NCI-H1694 (cell line): ENCODE measurements at places on chromosomes 3 and 15.

DNA sequence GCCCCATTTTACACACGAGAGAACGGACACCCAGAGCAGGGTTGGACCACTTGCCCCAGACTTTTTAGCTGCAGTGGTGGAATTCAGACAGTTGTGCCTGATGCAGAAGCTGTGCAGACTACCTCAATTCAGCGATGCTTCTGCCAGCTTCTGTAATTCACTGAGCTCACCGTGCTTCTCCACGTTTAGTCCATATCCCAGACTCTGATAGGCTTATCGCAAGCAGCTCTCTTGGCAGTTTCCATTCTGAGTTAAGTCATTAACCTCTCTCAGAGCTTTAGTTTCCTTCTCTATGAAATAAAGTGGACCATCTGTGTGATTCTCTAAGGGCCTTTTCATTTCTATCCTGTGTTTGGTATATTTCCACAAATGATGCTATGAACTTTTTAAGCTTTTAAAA lies 37.1 kb downstream of the ABHD17C start:
- DNase-seq, result no peak

GRCh38 chr3:143419611-143420010 lies 300.0 kb downstream of the CHST2 start:
- no peak for DNase-seq

DNA sequence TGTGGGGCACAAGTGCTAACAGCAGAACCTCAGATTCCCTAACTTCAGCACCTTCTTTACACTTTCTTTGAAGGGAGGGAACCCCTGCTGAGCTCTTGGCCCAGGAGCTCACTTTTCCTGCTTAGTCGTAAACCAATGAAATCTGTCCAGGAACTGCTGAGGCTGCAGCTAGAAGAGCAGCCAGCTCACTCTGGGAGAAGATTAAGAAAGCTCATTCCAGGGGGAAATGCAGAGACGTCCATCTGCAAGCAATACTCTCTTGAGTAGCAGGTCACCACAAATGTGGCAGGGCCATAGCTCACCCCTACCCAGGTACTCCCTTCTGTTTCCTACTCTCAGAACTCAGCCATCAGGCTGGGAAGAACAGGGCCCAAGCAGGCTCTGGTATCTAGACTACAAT lies 103.3 kb downstream of the WDR76 start:
- no peak for DNase-seq

DNA sequence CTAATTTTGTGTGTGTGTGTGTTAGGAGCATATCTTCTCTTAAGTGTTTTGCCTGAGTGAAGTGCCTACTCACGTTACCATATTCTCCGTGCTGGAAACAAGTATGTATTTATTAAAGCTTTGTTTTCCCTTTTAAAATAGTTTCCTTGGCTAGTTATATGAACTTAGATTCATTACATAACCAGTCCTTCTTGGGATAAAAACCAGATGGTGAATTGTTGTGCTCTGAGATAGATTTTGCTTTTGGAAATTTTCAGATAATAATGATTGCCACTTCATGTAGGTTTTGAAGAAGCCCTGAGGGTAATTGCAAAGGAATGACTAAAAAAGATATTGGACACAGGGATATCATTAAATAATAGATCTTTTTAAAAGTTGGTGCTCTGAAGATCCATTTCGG lies 390.2 kb upstream of the SGO1 start:
- no peak for DNase-seq

DNA sequence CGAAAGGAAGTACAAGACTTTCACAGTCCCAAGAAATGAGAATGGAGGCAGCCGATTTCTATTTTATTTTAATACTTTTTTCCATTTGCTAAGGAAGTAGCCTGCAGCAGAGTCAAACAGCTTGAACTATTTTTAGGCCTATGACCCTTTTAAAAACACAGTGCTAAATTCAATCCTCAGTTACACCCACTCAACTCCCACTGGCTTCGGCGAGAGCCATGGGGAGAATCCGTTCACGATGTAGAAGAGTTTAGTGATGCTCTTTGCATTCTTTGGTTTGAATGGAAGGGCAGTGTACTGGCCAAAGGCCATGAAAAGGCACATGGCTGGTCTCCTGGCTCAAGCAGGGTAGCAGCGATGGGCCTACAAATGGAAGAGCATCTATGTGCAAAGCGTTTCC lies 343.5 kb downstream of the FOXP1 start:
- no peak for DNase-seq

DNA sequence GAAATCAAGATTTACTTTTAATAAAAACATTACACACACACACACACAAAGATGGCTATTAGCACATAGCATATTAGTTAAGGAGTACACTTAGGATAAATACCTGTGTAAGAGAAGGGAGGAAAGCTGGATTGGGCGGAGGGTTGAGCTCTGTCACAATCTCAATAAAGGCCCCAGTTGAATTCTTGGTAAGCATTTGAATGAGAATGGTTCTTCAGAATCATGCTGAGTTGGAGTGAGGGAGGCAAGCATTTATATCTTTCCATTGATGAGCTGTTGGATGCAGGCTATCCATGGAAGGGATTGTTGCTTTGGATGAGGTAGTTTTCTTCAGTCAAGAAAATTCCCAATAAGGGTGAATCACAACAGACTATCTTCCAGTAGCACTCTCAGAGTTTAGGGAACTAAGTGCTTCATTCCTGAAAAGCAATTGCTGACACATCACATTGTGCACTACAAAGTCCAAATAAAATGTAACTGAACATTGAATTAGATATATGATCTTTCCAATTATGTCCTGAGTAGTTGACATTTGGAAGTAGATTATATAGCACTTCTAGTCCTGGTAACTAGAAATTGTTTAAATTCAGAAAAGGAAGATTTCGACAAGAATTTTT lies 95.7 kb downstream of the SUCNR1 start:
- DNase-seq, result no peak

DNA sequence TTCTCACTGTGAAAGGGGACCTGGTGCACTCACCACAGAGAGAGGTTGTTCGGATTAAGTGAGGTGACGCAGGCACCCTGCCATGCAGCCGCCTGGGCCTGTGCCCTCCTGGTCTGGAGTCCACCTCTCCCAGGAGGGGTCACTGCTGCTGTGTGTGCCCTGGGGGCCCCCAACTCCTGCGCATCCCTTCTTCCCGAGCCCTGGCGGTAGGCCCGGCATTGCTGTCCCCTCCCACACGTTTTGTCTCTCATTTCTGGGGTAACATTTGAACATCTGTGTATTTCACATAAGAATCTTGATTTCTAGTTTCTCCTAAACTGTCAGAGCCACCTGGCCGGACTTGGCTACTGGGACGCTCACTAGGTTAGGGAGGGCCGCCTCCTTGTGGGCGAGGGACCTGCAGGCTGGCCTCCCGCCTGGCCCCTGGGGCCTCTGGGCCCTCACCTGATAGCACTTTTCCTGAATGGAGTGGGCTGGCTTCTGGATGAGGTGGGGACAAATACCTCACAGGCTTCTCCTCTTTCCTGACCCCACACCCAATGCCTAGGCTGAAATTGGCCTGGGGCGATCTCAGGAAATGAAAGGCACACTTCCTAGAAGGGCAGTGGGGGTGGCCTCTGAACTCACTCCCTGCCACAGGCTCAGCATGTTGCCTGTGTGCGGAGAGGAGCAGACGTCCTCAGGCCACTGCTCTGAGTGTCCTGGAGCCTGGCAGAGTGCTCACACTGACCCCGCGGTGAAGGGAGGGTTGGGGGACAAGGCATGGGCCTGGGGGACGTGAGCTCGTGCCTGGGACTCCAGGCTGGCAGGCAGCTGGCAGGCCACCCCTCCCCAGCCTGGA lies 104.2 kb upstream of the PRR23E start:
- DNase-seq, result no peak

DNA sequence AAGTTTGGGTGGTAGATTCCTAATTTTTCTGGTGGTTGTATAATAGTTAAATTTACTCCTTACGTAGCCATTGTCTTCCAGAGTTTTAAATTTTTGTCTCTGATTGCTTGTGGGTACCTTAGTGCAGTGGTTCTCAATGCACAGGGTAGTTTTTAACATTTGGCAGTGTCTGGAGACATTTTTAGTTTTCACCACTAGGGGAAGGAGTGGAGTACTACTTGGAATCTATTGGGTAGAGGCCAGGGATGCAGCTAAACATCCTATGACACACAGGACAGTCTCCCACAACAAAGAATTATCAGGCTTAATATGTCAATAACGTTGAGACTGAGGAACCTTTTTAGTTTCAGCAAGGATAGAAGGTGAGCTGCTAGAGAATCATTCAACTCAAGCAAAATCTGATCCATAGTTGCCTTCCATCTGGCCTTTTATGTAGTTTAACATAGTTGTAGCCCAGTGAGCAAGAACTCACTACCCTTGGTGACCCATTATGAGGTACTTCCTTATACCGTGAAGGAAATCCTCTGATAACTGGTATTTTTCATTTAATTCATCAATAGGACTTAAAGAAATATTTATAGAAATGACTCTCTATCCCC lies 8.6 kb upstream of the STX19 start:
- DNase-seq, result peak; percentile 5

GRCh38 chr3:79111375-79112052 lies 656.3 kb downstream of the ROBO1 start:
- no peak for DNase-seq

DNA sequence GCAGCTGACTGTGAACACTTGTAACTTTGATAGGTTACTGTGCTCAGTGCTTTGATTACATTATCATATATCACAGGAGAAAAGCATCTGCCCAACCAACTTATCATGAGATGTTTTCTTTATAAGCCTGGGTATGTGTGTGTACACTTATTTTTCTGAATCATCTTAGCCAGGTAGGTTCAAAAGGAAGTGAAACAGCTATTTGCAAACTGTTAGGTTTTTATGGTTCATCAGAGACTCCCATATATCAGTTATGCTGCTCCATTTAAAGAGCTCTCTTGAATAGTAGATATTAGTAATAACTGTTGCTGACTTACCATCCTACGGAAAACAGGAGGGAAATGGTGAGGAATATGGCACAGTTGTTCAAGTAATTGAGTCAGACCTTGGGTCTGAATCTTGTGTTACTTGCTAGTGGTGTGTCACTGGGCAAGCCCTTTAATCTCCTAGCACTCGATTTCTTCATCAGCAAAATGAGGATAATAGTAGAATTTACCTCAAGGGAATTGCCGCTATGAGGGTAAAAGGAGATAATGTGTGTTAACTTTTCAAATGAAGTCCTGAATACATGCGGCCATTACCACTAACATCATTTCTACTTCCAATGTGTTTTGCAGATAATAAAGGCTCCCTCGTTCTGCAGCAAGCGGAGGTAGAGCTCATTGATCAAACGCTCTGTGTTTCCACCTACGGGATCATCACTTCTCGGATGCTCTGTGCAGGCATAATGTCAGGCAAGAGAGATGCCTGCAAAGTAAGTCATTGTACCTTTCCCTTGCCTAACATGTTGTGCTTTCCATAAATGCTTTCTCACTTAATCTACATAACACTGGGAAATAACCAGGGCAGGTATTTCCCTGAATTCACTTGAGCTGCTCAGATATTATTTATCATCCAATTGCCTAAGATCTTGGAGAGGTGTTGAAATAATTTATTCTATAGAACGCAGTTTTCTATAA lies 7.8 kb upstream of the C3orf52 start:
- no peak for DNase-seq
